NCI-H1436 treated with DMSO at 0.1 percent for 48 hours (cell line): ENCODE measurements at places on chromosomes 3 and 15.
A peak's percentile ranks its signal among the peaks of the same experiment; 100 is the strongest.

GRCh38 chr15:63876085-63876662, 42.4 kb upstream of the HERC1 start:
- DNase-seq, result no peak

- DNase-seq, result no peak
Measured at GRCh38 chr15:80841541-80841940, 62.4 kb downstream of the CEMIP start.

GRCh38 chr15:97234851-97235610, 725.5 kb upstream of the ARRDC4 start:
- DNase-seq, result no peak

- DNase-seq, result no peak
Measured at GRCh38 chr15:62498278-62498677, 333.2 kb upstream of the C2CD4B start.

DNA sequence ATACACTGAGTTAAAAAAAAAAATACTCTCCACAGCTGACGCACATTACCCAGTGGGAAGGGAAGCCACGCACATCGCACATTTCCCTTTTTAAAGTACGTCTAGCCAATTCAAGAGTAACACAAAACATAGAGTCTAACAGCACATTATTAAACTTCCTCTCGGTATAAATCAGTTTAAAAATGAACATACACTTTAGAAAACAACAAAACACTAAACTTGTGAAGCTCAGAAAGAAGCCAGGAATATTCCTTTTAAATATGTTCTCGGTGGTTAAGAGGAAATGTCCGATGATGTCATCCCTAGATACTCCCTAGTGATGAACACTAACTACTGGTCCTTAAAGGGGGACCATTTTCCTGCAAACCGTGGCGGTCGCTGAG, 721 bp downstream of the MYEF2 start:
- peak; percentile 20 for DNase-seq

DNA sequence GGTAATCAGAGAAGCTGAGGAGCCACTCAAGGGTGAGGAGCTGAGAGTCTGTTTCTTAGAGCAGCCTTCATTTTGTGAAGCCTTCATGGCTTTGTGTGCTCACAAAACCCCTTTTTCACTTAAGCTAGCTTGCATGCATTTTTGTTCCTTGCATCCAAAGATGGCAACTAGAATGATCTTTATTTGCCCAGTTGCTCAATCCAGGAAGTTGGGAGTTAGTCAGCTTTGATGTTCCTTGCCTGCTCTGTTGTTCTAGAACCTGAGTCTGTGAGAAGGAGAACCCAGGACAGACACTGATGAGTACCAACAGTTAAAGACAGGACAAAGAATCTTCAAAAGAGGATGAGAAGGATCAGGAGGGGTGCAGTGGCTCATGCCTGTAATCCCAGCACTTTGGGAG, 81.8 kb downstream of the IL20RB start:
- no peak for DNase-seq

DNA sequence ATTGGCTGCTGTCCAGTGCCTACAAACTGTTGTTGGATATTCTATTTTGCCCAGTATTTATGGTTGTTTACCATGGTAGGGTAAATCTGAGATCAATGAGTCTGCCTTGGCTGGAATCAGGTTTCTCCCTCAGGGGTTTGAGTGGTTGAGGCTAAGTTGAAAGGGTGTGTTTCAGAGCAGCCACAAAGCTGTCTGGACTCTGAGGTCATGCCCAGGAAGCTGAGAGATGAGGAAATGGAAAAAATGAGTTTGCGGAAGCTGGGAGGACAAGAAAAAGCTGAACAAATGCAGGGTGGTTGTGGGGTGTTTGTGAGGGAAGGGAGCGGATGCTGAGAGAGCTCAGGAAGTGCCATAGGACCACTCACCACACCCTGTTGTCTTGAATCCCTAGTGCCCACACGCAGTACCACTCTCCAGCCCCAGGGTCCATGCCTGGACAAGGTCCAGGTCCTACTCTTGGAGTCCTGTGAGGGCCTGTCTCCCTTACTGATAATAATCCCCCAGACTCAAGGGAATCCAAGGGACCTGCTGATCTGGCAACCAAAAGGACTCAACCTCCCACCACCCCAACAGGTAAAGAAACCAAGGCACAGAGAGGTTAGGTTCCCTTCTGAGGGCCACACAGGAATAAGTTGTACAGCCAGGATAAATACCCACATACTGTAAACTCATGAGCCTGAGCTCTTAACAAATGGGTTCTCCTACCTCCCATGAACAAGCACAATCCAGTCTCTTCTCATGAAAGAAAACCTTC, 81.6 kb downstream of the PPCDC start:
- DNase-seq, result no peak

DNA sequence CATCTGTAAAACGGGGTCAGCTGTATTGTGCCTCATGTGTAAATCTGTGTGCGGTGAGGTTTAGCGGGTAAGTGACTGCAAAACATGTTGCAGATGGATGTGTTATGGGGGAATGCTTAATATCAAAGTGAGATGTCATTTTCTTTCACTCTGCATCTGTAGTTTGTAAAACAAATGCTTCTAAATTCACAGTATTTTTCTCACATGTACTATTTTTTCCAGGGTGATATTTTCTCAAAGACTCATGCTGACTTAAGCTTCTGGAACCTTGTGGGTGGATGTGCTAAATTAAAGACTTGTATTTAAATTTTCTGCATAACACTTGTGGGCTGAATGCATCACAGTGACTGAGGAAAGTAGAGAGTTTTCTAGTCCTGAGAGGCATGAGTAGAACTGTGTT, 115.2 kb upstream of the TP63 start:
- DNase-seq, result no peak

- no peak for DNase-seq
Measured at GRCh38 chr3:179531576-179531975, 31.1 kb upstream of the ACTL6A start.

DNA sequence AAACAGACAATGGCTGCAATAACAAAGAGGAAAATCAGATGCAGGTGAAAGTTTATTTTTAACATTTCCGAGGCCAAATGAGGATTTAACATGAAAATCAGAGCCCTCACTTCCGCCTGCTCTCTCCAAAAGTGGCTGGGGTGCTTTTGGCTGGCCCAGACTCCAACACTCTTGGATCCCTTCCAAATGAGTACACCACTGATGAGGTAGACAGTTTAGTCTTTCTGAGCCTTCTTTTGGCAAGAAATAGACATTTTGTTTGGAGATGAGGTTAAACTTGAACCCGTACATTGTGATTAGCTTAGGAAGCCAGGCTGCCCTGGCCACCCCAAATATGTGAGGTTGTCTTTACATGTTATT, 51.0 kb upstream of the TRA2B start:
- no peak for DNase-seq

DNA sequence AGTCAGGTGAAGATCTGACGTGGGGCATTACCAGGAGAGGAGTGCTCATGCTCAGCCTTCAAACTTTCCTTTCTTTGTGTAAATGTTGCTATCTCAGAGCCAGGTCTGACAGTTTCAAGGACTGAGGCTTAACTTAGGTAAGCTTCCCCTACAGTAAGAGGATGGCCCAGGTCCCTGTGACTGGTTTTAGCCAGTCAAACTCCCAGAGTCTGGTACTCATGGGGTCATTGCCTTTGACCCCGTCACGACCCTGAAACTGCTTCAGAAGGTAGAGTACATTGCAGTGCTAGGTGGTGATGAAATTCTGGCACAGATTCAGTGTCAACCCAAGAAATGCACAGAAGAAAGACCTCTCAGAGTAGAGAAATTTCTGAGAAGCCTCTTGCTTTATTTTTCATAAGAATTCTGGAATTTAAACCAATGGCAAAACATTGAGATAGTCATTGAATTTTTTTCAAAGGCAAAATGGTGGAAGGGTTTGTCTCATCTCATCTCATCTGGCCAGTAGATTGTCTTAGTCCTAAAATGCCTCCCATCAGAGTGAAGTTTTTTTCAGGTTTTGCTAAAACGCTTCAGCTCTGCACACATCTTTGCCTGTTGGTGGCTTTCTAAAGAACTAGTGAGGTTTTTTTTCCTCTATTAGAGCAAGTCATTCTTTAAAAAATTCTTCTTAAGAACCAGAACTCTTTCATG, 23.1 kb downstream of the ZBTB38 start:
- DNase-seq, result no peak

DNA sequence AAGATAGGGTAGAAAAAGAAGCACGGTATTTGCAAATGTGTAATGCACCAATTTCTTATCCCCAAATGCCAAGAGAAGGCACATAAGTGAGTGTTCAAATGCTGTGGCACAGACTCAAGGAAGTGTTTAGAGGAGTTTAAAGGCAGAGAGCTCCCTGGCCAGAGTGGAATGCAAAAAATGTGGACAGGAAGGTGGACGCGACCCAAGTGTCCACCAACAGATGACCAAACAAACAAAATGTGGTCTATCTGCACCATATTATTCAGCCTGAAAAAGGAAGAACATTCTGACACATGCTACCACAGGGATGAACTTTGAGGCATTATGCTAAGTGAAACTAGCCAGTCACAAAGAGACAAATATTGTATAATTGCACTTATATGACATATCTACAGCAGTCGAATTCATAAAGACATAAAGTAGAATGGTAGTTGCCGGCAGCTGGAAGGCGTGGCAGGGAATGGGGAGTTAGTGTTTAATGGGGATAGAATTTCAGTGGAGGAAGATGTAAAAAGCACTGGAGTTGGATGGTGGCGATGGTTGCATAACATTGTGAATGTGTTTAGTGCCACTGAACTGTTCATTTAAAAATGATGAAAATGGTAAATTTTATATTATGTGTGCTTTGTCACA, 126.6 kb downstream of the SRGAP3 start:
- no peak for DNase-seq

DNA sequence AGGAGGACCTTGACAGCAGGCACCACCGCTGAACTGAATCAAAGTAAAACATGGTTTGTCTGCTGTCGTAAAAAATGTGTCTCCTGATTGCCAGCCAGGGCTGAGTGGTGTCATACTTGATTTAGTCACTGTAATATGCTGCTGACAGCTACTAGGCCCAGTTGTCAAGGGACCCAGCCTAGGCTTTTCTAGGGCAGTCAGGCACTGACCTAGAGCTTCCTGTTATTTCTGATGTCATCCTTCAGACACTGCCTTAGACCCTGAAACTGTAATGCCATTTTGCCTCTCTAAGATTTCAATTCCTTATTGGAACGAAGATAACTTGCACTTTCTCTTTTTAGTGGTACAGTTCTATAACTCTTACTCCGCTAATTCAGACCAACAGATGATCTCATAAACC, 2.6 kb upstream of the MRPL3 start:
- no peak for DNase-seq

- no peak for DNase-seq
Measured at GRCh38 chr3:126847061-126847460, 135.9 kb upstream of the PLXNA1 start.

DNA sequence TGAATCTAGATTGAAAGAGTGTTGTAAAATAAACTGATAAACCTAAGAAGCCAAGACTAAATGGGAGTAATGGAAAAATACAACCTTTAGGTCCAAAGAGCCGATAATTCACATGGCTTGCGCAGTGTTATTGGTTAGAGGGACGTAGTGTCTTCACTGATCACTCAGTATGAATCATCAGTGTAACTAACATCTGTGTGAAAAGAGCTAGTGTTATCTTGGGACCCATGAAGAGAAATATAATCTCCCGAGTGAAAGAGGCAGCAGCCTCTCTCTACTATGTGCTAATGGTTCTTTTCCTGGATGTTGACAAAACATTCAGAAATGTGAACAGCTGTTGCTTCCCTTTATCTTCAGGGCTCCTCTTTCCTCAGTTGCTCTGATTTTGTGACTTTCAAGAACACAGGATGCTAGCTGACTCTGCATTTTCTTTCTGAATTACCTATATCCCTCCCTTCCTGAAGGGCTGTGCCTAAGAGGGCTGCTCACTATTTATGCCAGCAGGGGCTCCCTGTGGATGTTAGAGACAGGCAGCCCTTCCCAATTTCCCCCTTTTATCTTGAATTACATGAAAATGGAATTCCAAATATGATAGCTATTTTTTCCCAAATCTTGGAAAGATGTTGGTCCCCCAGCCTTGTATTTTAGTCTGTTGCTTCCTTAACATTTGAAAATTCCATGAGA, 128.8 kb downstream of the GRM7 start:
- no peak for DNase-seq

GRCh38 chr3:188220097-188220788, 66.3 kb downstream of the LPP start:
- no peak for DNase-seq

DNA sequence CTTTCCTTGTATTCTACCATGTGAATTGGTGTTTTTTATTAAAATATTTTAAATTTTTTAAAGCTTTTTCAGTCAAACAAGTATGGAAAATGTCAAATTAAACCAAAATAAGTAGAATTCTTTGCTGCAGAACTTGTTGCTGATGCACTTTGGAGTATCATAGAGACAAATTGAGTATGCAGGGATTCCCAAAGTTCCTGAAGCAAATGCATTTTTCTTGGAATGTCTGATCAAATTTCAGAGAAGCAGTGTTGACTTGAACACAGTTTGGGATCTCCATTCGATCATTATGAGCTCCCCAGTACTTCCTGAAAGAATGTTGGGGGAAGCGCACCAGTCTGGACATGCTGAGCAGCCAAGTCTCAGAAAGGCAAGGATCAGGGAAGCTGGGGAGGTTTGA, 517.8 kb upstream of the CFAP20DC start:
- no peak for DNase-seq

GRCh38 chr3:32551496-32551895, 19.2 kb downstream of the DYNC1LI1 start:
- no peak for DNase-seq

DNA sequence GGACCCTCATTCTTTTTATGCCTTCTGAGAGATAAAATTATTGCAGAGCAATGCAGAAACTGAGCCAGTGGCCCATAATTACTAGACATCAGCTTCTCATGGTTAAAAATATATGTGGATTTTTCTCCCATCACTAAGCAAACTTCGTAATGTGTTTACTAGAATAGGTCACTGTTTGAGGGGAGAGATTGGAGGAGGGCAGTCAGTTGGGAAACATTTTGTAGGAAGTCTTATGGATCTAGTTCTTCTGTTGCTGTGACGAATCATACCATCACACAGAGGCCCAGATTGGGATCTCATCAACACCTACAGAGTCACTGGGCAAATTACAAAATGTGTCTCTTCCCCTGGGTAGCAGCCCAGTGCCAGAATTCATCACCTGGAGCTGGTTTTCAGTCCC, 81.4 kb downstream of the PDE8A start:
- no peak for DNase-seq

DNA sequence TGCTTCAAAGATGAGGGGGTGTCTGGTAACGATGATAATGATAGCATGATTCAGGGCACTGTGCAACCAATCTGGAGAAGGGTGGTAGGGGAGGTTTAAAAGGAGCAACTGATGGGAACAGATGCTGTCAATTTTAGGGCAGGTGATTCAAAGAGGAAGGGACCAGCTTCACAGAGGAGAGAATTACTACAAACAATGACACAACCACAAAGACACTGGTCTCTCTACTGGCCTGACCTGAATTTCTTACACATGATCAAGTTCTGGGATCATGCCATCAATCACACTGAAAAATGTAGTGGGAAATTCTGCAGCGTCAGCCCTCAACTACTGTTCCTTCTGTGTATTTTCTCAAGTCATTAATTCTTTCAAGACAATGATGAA, 2.6 kb upstream of the CDV3 start:
- no peak for DNase-seq
